Stimulated activated naive CD8-positive, alpha-beta T cell treated with anti-CD3 and anti-CD28 coated beads, Interleukin-15, Interleukin-2, amounts not matched to agents 100 U/mL and 50 U/mL, for 24 hours (primary cell): ENCODE measurements at places on chromosomes 3 and 15.

DNA sequence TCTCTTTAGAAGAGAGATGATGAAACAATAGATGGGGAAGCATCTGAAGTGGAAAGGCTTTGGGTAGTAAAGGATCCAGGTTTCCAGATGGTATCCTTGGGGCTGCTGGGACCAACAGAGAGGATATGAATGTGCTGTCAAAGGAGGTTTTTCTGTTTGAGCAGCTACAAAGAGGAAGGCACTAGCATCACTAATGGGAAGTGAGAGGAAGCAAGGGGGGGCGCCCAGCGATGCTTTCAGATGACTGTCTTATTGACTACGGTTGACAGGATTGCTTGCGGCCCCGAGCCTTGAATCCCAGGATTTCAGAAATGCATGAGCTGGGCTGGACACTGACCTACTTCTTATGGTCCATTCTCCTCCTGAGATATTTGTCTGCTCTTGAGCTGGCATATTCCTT, 103.8 kb upstream of the GALNT15 start:
- DNase-seq: no peak

GRCh38 chr3:5140230-5140621, 18.1 kb downstream of the ARL8B start:
- no peak for DNase-seq

GRCh38 chr15:99441871-99442251, 123.9 kb upstream of the MEF2A start:
- DNase-seq: no peak

GRCh38 chr3:4245671-4246070, 57.5 kb upstream of the SETMAR start:
- DNase-seq: no peak

GRCh38 chr3:106013971-106014370, 145.2 kb upstream of the CBLB start:
- DNase-seq: no peak

DNA sequence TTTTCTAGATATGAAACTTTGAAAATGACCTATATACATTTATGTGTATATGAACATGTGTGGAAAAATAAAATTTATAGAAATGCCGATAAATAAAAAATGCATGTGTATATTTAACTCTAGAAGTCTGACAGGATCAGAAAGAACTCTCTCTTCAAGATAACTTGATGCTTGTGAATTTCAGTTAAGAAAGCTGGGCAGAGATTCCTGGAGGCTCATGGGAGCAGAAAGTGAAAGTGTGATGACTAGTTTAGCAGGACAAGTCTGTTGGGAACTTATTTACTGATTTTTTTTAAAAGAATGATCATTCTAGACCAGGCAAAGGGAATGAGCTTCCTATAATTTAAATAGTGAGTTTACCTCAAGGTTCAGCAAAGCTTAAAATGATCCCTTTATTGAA, 81.5 kb upstream of the KCNAB1 start:
- no peak for DNase-seq
